ENCODE measurements at places on chromosomes 16 and 17.
A peak's percentile ranks its signal among the peaks of the same experiment; 100 is the strongest.

DNA sequence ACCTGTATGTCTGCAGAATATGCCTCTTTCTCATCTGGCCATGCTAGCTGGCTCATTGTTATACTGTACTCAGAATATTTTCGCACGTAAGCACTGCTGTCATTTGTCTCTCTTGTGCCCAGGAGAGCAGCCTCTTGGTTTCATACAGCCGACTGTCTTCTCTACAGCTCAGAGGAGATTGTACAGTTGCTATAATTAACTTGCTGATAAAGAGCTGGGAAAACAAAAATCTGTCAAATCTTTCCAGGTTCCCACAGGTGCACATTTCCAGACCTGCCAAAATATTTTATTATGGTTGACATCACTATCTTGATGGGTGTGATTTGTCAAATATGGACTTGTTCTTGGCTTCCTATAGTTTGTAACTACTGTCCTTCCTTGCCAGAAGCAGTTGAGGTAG is 122.7 kb downstream of the FTO start:
- DNase-seq: no peak

DNA sequence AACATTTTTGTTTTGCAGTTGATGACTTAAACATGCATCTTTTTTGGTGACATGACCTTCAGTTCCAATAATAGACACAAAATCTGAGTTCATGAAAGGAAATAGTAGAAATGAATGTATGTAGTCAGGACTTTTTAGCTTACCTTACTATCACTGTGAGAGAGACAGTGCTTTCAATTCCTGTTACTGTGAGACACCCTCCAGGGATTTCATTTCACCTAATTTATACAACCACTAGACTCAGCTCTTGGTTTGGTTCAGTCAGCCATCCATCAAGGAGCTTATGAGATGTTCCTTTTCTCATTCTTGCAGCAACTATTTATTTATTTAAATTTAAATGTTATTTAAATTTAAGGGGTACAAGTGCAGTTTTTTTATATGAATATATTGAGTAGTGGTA is 77.9 kb downstream of the MAP2K4 start:
- DNase-seq: no peak

GRCh38 chr17:19410875-19411620 is at the start of gene RNF112:
Gene RNF112 (plus strand): TSS chr17:19411232. CDS start chr17:19411409, 177 bp downstream.
- no peak for DNase-seq

DNA sequence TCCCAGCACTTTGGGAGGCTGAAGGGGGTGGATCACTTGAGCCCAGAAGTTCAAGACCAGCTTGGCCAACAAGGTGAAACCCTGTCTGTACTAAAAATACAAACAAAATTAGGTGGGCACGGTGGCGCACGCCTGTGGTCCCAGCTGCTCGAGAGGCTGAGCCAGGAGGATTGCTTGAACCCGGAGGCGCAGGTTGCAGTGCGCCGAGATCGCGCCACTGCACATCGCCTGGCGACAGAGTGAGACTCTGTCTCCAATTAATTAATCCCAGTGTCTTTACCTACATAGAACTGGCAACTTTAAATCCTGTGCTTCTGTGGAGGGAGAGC is 1.5 kb upstream of the ELOB start:
- DNase-seq: no peak

DNA sequence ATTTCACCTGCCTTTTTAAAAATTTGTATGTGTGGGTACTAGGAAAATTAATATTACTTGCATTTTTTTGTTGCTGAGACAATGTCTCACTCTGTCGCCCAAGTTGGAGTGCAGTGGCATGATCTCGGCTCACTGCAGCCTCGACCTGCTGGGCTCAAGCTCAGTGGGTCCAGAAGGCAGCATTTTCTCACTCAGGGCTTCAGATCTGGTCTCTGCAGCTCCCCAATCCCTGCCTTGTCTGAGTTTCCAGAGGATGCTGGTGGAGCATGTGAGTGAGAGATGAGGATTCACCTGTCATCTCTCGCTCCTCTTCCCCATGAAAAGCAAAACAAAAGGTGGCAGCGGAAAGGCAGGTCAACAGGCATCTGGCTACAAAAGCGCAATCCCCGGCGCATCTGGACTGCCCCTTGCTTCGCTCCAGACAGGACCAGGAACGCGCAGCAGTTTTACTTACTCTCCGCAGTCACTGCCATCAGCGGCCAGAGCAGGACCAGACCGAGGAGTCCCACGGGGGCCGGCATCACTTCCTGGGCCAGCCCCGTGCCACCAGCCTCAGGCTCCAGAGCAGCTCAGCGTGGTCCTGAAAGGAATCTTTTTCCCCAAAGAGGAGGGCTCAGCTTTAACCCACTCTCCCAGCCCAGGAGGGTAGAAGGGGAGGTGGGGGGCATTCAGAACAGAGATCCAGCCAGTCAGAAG is 59.9 kb downstream of the LITAF start:
- no peak for DNase-seq

DNA sequence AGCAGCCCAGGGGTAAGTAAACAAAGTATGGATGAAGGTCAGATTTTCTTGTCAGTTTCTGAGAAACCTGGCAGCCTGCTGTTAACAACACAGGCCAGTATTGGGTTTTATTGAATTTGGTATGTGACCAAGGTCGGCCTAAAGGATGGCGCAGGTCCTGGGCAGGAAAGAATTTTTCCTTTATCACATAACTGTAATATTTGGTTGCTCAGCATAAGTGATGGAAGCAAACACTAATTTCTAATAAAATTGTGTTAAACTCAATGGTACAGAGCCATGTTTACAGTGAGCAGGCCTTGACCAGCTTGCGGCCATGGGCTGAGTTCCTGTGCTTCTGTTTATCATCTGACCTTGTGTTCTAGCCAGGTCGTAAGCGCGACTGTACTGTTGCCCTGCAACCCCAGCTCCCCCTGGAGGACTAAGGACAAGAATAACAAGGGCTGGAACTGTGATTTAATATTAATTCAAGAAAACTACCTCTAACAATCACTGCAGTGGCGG is 10.5 kb downstream of the POLDIP2 start:
- no peak for DNase-seq

DNA sequence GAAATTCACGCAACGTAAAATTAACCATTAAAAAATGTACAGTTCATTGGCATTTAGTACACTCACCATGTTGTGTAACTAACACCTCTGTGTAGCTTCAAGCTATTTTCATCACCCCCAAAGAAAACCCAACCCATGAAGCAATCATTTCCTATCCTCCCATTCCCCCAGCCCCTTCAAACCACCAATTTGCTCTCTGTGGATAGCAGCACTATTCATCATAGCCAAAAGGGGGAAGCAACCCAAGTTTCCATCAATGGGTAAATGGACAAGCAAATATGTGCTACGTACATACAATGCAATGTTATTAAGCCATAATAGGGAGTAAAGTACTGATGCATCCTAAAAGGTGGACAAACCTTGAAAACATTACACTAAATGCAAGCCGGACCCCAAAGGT is 10.9 kb upstream of the KRT222 start:
- no peak for DNase-seq

GRCh38 chr16:5030251-5030870 is 3.4 kb downstream of the NAGPA start:
- no peak for DNase-seq

- DNase-seq: no peak
Observed at GRCh38 chr17:13113821-13114525, 96.1 kb upstream of the ELAC2 start.

DNA sequence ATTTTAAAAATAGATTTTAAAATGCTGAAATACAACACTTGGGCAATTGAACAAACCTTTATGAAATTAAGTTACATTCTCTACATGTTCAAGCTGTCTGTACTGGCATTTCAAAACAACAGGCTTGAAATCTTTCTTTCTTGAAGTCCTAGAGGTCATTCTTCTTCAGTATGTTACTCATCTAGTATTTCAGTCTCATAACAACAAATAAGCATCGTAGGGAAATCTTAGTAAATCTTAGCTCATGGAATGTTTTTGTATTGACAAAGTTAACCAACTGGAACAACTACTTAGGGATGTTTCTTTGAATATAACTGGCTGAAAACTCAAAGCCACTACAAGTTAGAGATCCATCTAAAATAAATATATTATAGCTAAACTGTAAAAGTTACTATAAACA is 96.6 kb downstream of the KIF2B start:
- no peak for DNase-seq

- no peak for DNase-seq
Observed at GRCh38 chr16:14462811-14463210, 167.2 kb downstream of the PARN start.

DNA sequence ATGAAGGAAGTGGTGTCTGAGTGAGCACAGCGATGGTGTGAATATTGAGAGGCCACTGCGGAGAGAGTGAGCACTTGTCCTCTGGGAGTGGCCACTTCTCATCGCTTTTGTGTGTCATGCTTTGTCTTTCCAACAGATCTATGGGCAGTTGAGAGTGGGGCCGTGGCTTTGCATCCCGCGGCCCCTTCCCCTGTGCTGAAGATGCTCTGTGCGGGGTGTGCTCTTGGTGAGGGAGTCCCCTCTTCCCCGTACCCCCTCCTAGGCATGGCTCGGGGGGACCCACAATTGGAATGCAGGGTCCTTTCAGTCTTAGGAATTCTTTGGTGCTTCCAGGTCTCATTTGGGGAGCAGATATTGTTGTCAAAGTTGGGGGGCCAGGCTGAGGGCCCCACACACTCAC is 197.3 kb upstream of the WSCD1 start:
- DNase-seq: no peak

- no peak for DNase-seq
Observed at GRCh38 chr17:17305281-17305801, 2.2 kb downstream of the NT5M start.

GRCh38 chr17:40106760-40107521 is 6.6 kb upstream of the NR1D1 start:
- no peak for DNase-seq

GRCh38 chr17:38673707-38674013 is 1.1 kb downstream of the EPOP start:
- DNase-seq: no peak

- peak; percentile 14 for DNase-seq
Observed at GRCh38 chr17:75689441-75689873, 22.3 kb downstream of the SAP30BP start.

- DNase-seq: no peak
Observed at GRCh38 chr16:14398014-14398717, 231.9 kb downstream of the PARN start.

GRCh38 chr17:58576679-58577367 is 62.4 kb upstream of the MTMR4 start:
- DNase-seq: no peak

GRCh38 chr17:30557916-30558685 is 80.9 kb downstream of the GOSR1 start:
- DNase-seq: no peak

DNA sequence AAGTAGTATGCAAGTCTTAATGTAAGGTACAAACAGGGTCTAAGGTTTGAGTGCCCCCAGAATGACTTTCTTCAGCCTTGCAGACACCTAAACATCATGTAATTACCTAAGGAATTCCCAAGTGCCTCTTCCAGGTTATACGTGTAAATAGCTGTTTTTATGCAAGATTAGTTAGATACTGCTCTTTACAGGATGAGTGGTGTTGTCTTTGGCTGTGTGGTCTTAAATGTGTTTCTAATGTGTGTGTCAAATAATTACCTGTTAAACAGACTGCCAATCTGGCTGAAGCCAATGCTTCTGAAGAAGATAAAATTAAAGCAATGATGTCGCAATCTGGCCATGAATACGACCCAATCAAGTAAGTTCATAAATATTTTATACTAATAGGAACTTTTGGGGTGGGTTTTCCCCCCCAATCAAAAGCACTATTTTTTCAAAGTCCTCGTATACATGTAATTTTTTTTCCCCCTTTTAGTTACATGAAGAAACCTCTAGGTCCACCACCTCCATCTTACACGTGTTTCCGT is 16.0 kb downstream of the RBBP6 start:
- no peak for DNase-seq

Measured in stimulated activated CD8-positive, alpha-beta memory T cell treated with anti-CD3 and anti-CD28 coated beads, Interleukin-2, amount 100 ng/mL, for 48 hours (primary cell).